ENCODE measurements at places on chromosomes 11 and 22.

DNA sequence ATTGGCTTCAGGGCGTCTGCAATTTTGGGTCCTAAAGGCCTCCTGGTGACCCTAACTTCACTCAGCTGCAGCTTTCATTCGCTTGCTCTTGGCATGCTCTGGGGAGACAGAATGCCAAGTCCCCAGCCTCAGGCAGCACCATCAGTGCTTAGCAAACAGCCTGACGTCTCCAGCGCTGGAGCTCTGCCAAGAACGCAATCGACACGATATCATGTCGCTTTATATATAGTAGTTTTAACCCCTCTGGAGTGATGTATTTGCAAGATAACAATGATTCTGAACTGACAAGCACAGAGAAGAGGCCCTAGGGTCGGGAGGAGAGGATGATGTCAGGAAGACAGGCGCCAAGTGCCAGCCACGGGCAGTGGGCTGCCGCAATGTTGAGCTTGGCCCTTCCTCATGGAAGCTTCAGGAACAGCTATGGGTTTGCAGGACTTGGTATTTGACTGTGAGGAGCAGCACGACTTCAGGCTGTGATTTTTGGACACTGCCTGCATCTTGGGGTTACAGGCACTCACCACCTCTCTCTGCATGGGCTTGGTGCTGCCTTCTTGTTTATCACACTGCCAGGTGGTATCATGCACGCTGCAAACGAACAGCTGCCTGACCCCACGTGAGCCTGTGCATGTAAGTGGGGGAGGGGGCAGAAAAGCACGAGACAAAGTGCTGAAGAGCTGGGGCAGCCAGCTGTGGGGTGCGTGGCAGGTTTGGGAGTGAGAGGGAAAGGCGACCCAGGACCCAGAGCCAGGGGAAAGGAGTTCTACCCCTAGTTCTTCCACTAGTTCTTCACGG is 26.1 kb downstream of the B3GAT1 start:
- DNase-seq: no peak

DNA sequence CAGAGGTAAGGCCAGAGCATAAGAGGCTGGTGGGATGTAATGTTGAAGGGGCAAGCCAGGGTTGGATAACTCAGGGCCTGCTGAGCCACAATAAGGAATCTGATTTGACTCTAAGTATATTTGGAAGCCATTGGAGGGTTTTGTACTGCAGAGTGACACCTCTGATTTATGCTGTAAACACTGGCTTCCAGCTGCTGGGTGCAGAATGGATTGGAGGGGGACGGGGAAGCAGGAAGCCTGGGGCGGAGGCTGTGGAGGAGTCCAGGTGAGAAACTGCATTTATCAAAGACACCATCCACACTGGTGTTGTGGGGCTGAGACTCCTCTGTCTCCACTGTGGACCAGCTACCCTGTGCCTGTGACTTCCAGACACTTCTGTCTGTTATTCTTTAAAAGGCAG is 26.8 kb downstream of the MIAT start:
- no peak for DNase-seq

DNA sequence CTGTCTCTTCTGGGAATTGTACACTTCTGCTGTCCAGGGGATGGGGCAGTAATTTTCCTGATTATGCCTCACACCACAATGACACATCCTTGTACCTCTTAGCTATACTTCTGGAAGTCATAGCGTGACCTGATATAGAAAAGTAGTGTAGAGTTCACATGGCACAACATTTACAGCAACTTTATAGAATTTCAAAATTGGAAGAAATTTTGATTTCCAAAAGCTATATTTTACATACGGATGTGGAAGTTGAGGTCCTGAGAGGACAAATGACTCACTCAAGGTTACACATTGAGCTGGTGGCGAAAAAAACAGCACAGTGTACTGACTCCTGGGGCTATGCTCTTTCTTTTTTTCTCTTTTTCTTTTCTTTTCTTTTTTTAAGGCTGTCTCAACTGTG is 6.3 kb upstream of the CYP2R1 start:
- no peak for DNase-seq

GRCh38 chr22:44898236-44898635 is 111.6 kb downstream of the PHF21B start:
- DNase-seq: no peak

GRCh38 chr11:124070915-124071622 is 29.9 kb upstream of the OR10G7 start:
- DNase-seq: no peak

- no peak for DNase-seq
These were observed 22.5 kb upstream of the EED start for GRCh38 chr11:86222081-86222480.

- no peak for DNase-seq
These were observed 293.8 kb downstream of the BUD13 start for GRCh38 chr11:116478669-116479668.

GRCh38 chr22:47048123-47049077 is 285.9 kb downstream of the TBC1D22A start:
- no peak for DNase-seq

DNA sequence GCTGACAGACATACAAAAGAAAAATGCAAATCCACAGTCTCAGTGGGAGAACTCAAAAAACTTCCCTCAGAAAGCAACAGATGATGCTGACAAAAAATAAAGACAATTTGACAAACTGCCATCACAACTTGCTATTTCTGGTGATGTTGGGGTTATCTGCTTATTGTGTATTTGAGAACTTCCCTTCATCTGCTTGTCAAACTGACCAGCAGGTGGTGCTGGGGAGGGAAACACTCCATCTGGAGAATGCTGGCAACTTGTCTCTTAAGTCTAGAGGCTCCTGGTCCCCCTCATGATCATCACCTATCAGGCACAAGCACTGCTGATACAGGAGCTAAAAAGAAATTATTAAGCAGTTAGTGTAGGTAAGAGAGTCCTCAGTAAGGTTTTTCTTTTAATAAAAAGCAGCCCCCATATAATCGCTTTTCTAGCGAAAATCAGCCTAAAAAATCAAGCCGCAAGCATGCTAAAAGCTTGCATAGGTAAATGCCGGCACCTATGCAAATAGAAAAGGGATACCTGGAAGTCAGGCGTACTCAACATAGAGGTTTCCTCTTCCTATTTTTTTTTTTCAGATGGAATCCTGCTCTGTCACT is 9.8 kb upstream of the FAM111B start:
- DNase-seq: no peak

DNA sequence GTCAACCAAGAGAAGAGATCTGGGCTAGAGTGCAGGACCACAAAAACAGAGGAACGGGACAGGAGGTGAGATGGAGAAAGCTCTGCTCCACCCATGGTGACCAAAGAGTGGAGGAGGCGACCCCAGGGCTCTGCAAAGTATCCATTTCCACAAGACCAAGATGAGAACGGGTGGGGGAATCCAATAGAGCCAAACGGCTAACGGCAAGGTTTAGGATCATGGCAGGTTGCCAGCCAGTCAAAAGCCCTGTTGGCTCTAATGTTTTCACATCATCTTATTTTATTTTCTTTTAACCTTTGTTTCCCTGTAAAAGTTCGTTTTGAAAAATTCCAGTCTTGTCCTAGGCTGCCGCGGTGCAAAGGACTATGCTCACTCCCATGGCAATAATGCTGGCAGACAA is 52.1 kb upstream of the CHST1 start:
- no peak for DNase-seq

GRCh38 chr11:120622189-120622875 is 110.8 kb downstream of the GRIK4 start:
- DNase-seq: no peak

DNA sequence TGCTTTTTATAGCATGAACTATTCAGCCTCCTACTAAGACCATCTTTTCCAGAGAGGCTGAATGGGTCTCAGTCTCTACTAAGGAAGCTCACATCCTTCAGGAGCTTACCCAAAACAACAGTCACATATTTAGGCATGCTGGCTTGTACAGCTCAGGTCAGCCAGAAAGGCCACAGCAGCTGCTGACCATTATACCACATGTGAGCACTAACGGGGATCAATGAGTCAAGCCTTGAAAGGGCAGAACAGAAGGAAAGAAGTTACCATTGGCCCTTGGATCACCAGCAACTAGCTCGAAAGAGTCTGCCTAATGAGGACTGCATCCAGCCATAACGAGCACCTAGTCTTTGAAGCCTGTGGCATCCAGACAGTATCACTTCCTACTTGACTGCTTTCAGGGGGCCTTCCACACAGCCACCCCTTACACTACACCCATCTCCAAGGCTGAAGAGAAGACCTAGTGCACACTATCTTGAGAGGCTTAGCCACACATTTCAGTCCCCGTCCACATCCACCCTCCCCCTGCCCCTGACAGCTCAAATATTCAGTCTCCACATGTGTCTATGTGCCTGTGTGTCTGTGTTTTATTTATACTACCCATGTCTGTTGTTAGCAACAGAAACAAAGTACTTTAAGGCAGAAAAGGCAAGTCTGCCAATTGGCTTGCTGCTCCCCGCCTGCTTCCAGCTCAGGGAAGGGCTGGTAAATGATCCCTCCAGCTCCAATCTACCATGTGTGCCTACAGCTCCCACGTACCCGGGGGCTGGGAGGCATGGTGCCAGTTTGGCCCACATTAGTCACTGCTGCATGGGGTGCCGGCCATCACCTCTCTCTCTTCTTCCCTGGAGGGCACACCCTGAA is 95.5 kb downstream of the RPL27A start:
- DNase-seq: no peak

GRCh38 chr11:12460466-12460865 is 83.1 kb downstream of the PARVA start:
- DNase-seq: no peak

DNA sequence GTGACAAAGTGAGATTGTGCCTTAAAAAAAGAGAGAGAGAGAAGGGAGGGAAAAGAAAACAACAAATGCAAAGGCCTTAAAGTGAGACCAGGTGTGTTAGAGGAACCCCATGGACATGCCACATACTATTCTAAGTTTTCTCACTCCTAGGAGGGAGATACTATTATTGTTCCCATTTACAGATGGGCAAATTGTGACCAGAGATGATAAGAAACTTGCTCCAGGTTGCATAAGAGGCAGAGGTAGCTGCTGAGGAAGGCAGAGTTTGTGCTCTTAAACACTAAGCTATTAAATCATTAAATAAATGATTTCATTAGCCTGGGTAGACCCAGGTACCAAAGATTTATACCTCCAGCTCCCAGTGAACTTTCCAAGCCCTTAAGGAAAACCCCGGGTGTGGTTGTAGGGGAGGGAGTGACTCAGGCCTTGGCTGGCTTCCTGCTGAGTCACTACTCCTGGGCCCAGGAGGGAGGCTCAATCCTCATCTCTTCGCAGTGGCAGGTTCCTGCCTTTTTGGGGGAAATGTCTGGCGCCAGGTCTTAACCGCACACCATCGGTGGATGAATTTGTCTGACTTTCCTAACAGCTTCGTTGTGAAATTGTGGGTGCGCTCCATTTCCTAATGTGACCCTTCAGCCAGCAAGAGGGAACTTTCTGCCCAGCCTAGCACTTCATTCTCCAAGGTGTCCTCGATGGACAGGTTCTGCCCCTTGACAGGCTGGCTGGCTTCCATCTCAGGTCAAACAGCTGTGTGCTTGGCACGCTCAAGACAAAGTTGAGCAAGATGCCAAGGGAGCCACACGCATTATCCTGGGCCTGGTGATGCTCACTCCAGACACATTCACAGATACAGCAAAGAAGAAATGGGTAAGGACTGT is 33.4 kb upstream of the PTPRJ start:
- peak; percentile 5 for DNase-seq

- DNase-seq: no peak
These were observed 423.0 kb downstream of the TENM4 start for GRCh38 chr11:79017811-79018210.

DNA sequence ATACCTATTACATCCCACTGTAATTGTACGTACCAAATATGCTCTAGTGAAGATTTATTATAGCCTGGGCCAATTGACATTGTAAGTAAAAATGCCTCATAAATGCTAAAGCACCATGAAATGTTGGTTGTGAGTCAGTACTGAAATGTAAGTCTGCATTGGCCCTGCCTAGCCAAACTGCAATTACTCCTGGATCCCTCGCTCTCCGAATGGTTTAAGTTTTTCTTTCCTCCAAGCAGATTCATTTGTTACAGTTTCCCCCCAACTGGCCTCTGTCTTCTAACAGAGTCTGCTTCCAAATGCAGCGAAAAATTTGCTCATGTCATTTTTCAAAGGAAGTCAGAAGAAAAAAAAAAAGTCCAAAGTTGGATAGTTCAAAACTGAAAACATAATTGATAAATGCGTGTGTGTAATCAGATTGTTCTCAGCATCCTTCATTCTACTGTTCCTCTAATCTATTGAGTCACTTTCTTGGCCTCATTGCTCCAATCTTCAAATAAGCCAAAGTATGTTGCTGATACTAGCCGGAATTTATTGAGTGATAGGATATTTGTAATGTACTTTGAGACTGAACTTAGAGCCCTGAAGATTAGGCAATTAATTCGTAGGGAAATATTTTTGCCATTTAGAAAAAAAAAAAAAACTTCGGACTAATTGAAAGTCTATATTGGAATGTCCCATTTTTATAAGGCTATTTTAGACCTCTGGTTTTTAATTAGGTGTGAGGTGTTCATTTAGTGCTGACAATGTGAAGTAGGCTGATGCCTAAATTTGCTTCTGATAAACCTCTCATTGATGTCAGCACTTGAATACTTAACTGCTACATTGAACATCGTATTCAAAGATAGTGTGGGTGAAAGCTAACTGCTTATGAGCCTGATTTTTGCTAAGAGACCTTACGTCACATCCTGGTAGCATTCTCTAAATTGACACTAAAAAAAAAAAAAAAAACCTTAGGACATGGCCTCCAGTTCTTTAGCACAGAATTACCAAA is 93.4 kb downstream of the WT1 start:
- DNase-seq: no peak

DNA sequence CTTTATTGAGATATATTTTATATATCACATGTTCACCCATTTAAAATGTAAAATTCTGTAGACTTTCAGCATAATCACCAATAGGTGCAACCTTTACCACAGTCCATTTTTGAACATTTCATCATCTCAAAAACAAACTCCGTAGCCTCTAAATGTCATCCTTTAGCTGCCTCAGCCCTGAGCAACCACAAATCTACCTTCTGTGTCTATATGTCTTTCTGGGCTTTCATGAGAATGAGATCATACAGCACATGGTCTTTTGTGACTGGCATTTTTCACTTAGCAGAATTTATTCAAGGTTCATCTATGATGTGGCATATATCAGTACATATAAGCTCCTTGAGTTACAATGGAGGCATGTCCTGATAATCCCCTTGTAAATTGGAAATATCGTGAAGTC is 320.5 kb downstream of the ETS1 start:
- no peak for DNase-seq

- no peak for DNase-seq
These were observed 406.6 kb downstream of the LARGE1 start for GRCh38 chr22:33513388-33514338.

DNA sequence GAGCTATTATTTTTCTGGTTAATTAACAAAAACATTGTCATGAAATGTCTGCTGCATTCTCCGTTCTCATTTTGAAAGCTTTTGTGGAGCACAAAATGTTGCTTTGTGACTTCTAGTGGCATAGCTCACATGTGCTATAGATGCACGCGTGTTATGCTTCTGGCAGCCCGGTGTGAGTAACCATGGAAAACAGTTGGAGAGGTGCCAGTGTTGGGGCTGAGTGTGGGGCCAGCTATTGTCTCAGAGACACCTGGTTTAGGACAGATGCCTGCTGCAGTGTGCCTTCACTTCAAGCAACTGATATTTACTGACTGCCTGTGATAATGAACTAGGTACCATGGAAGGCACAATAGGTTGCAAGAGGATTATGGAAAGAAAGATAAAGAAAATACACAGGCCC is 760.6 kb downstream of the NTM start:
- no peak for DNase-seq

- no peak for DNase-seq
These were observed 106.7 kb upstream of the OR9G4 start for GRCh38 chr11:56855217-56855616.

All from cortex of kidney (tissue), 1 donor.